ENCODE measurements at places on chromosomes 12 and 14.

- DNase-seq = no peak
Observed at GRCh38 chr14:84891404-84891803, 638.5 kb upstream of the FLRT2 start.

- no peak for DNase-seq
Observed at GRCh38 chr12:31876568-31877424, 82.4 kb upstream of the RESF1 start.

DNA sequence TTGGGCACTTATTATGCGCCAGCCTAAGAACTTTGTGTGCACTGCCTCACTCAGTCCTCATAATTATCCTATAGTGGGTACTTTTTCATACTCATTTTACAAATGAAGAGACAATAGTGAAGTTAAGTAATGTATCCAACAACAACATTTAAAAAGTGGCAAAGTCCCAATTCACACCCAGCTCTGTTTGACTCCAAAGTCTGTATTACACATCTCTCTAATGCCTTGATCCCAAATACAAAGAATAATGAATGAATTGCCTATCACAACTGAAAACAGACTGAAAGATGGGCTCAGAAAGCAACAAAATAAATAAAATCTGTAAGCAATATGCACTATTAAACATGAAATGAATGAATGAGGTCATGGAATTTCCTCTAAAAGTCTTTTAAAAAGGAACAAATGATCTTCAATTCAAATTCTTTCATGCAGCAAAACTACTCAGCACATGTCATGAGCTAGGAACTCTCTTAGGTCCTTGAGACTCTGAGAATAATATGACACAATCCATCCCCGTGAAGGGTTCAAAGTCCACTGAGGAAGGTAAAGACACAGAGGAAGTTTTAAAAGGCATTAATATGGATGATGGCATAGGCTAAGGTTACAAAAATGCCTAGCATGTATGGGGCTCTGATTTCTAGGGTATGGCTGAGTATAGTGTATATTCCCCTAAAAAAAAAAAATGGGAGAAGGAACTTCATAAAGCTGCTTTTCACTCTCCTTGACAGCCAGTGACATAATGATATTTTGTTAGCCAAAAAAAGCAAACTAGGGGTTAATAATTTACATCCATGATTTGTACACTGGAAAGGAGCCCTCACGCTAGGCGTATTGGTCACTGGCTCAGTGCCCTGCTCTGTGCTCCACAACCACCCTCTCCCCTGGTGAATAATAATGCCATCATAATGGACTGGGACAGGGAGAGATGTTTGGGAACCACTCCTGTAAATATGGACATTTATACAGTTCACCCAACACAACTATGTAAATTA, 103.4 kb downstream of the SLC2A13 start:
- no peak for DNase-seq

GRCh38 chr14:50769863-50770500, 61.0 kb downstream of the NIN start:
- DNase-seq = no peak

DNA sequence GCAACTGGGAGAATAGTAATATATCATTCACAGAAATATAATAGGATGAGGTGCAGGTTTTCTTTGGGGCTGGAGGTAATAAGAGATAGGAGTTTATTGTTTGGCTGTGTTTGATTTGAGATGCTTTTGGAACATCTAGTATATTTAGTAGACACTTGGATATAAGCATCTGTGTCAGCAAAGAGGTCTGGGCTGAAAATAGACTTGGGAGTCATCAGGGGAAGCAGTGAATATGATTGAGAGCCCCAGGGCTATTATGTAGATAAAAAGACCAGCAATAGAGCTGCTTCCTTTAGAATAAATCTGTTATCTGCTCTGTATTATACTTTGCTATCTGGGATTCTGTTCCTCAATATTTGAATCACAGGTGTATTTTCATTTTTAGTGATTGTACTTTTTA, 36.6 kb downstream of the SPATA7 start:
- no peak for DNase-seq

DNA sequence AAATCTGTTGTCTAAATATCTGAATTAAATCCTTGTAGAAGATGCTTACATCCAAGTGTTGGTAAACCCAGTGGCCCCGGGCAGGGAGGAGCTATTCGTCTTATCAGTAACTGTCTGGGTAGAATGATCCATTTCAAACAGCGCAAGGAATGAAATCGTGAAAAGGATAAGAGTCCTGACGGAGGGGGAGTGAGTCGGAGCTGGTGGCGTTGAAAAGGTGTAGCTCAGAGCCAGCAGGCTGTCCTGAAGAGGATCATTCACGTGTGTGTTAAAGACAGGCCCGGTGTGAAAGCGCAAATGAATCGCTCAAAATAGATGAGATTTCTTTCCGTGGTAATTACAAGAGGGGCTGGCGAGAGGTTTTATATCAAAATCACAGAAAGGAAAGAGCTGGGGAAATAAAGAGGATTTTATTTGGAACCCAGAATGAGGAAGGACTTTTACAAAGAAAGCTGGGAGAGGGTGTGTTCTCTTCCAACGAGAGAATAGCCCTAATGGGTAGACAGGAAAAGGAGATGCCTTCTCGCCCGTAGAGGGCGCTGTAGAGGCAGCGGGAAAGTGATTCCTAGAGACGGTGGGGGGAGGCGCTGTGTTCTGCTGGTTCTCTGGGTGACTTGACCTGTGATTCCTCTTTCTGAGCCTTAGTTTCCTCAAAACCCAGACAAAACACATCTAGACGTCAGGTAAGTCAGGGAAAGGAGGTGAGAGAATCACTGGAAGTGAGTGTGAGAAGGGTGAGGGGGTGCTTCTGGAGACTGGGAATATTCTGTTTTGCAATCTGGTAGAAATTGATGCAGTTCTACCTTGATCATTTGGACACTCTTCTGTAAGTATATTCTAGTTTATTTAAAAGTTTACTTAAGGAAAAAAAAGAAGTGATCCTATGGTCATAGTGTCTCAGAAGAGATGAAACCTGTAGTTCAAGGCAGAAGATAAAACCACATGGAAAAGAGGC, 39.3 kb downstream of the SRRM4 start:
- DNase-seq = no peak

All from stimulated activated CD4-positive, alpha-beta T cell treated with anti-CD3 and anti-CD28 coated beads, Interleukin-4, amount 100 ng/mL, for 1 hour (primary cell).